Mesangial cell (primary cell): ENCODE measurements at places on chromosomes 7 and 10. TPM values are rescaled to one million over a fixed set of nuclear protein-coding genes. Genes with fewer than 3 reads are reported as not detected.

CALHM3 gene
- not detected in 2 replicates for total RNA-seq

CASP2 gene
- 16.2 and 17.8 TPM in 2 replicates for total RNA-seq

ZPBP gene
- total RNA-seq = not detected in 2 replicates

SPDYE9 gene
- total RNA-seq = not detected in 2 replicates

PPP1R3A gene
- total RNA-seq = not detected in 2 replicates

CDHR1 gene
- total RNA-seq = 12.7 and 39.0 TPM in 2 replicates

MICU1 gene
- 30.3 and 40.3 TPM in 2 replicates for total RNA-seq

PRXL2A gene
- 23.5 and 28.4 TPM in 2 replicates for total RNA-seq

CLRN3 gene
- total RNA-seq = not detected in 2 replicates

SORCS1 gene
- under 0.01 and 0.38 TPM in 2 replicates for total RNA-seq

CDH23 gene
- under 0.01 and 0.13 TPM in 2 replicates for total RNA-seq

GHRHR gene
- total RNA-seq = not detected in 2 replicates
